ENCODE measurements at places on chromosomes 1 and 21.

DNA sequence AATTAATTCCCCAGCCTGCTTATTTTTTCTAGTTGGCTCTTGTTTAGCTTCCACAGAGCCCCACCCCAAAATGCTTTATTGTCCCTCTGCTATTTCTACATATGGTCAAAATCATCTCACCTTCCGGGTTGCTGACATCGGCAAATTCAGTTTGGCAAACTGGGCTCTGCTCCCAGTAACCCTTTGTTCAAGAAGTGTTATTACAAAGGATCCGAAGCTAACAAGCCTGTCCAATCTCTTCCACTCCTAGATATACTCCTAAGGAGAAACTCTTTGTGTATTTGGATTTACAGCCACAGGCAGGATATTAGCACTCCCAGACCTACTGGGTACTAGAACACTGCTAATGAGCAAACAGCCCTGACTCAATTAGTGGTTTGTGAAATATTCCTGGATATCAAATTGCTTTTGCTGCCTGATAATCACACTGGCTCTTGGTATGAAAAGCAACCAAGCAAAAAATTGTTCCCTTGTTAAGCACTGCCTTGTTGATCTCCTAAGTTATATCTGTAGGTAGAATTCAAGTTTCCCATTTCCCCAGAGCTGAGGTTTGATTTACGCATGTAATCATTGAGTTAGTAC, 4.0 kb downstream of the JUN start:
- no peak for DNase-seq

DNA sequence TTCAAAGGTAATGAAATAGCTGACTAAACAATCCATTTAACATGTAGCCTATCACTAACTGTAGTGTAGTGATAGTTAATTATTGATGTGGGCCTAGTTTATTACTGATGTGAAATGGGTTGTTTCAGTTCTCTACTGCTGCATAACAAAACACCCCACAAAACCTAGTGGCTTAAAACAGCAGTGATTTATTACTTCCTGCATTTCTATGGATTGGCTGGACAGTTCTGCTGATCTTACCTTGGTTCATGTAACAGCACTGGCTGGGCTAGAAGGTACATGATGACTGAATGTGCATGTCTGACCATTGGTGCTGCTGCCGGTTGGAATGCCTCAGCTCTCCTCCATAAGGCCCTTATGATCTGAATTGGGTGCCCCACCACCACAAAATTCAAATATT, 5.4 kb upstream of the ABL2 start:
- DNase-seq: no peak

GRCh38 chr1:216119600-216119999, 303.6 kb downstream of the USH2A start:
- peak; percentile 6 for DNase-seq

DNA sequence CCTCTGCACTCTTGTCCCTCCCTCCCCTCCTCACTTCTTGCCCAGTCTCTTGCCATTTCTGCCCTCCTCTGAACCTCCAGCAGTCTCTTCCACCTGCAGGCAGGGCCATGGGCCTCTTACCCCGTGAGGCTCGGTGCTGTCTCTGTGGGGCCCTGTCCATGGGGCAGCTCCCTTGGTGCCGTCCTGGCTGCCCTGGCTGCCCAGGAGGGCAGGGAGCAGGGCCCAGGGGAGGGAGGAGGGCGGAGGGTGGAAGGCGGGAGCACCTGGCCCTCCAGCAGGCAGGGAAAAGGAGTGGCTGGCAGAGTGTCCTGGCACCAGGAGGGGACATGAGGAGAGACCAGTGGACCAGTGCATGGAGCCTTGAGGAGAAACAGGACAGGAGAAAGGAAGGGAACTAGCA, at the start of gene RORC:
TSS of gene RORC (minus strand) at position 198 of the 400 bp plus-strand sequence. CDS start at position 160, 38 bp downstream.
- no peak for DNase-seq

DNA sequence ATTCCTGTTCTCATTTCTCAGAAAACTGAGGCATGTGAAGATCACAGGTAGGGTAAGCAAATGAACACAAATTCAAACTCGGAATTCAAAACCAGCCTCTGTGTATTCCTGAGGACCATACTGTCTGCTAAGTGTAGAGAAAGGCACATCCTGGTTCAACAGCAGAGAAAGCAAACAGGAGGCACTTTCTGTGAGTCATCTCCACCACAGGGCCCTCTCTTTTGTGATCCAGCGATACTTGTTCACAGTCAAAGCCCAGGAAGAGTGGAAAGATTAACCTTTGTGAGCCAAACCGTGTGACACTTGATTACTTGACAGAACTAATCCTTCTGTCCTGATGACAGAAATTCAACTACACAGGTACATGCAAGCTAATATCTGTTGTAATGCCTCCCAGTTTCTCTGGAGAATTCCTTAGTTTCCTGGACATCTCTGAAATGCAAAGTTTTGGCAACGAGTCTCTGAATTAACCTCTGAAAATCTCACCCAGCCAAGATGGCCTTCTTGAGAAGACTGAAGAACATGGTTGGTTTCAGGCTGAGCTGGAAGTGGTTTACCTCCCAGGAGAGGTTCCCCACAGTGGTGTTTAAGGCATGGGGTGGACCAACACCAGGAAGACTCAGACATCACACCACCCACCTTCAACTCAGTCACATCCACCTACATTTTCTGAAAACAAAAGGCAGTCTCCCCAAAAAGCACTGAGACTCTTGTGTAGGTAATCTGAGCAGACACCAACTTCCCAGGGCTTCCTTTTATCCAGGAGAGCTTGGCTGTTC, 98.2 kb upstream of the ERG start:
- DNase-seq: no peak

DNA sequence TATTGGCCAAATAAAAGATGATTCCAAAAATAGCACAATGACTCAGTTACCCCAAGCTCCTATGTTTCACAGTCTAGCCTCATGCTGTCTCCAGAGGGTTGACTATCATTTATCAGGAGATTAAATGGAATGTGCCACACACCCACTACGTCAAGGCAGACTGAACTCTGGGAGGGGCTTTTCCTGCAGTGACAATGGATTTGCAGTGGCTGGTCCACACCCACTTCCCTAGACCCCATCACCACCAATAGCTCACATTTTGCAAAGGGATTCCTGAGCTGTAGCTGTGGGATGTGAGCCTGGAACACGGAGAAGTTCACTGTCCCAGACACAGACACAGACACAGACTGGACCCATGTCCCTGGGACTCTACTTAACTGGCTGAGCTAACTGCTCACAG, 77.1 kb downstream of the HLCS start:
- no peak for DNase-seq

DNA sequence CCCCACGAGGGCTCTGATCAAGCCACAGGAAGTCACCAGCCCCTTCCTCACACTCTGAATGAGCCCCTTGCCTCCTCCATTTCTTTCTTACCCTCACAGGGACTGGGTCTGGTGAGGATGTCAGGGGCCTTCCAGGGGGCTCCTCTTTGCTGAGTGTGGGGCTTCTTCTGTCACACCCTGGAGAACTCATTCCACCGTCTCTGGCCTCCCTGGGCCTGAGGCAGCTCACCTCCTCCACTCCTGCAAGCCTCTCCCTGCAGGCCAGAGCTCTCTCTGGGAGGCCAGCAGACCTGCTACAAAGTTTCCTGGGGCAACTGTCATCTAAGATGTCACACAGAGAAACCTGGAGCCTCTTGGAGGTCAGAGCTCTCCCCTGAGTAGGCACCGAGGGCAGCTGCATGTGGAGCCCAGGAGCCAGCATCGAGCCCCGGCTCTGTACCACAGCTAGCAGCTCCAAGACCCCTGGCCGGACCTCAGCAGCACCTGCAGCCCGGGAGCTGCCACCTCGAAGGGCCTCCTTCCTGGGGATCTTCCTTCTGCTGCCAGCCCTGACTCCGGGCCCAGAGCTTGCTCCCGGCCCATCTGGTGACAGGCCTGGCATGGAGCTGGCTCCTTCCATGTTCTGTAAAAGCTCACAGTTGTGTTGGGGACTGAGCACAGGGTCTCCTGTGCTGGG, 1.1 kb downstream of the SPOCD1 start:
- no peak for DNase-seq

DNA sequence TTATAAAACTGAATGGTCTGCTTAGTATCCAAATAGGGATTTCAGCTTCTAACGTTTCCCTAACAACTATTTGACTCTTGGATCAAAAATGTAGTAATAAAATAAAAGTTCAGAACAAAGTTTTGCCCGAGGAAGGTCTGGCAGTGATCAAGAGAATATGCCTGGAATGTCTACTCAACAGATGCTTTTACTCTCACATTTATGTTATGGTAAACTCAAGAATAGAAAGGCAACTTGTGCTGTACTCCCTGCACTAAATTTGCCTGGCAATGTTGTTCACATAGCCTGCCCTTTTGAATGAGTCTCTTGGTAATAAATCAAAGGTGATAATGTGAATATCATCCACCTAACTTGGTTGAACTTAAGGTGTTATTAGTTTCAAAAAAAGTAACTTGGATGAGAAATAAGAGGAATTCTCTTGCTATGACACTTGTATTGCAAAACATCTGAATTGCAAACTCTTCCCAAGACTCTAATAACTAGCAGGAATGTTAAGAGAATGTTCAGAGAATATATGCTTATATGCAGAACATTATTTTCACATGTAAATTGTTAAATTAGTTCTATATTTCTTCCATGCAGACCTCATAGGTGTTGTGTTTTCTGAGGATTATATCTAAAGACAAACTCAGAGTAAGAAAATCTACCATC, 215.8 kb downstream of the COL24A1 start:
- no peak for DNase-seq

DNA sequence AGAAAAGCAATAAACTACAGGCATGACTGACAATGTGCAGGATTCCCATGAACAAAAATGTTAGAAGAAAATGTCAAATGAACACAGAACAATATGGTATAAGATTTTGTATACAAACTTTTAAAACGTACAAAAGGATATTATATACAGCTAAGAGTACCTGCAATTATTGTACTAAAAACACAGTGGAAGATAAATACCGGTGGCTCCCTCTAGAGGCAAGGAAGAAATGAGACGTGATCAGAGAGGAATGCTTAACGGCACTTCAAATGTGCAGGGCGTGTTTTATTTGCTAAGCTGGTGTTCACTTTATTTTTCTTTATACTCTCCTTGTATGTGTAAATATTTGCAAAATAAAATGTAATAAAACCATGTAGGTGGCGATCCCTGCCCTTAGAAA, 191.8 kb upstream of the SAMSN1 start:
- DNase-seq: peak; percentile 79

DNA sequence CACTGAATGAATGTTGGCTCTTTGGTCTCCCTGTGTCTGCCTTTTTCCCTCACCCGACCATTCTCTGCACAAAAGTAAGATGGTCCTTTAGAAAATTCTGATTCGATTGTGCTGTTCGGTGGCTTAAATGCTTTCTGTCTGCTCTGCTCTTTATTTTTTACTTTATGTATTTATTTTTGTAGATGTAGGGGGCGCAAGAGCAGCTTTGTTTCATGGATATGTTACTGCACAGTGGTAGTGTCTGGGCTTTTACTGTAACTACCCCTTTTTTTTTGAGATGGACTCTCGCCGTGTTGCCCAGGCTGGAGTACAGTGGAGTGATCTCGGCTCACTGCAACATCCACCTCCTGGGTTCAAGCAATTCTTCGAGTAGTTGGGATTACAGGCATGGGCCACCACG, 15.7 kb downstream of the NLRP3 start:
- no peak for DNase-seq

DNA sequence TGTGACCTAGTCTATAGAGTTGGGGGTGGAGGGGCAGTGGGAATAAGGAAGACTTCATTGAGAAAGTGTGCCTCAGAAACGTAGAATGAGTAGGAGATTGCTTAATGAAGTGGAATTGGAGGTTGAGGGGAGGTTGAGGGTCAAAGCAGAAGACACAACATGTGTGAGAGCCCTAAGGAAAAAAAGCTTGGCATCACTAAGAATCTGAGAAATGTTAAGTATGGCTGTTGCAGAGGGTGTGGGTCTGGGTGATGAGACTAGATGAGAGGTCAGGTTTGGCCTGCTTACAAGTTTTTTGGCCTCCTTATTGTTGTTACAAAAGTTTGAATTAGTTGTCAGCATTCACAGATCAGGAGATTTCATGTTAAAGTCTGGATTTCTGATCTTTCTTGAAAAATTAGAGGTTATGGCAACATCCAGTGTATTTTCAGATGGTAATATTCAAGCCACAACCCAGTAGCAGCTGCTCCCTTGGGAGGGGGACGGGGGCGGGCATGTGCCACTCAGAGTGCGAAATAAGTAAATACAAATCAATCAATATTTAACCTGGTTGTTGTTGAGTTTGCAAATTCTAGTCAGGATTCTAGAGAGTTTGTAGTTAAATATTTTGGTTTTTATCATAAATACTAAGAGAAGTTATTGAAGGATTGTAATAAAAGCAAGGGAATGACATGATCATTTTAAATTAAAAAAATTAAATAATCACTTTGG, 4.3 kb downstream of the MAN1A2 start:
- DNase-seq: no peak

DNA sequence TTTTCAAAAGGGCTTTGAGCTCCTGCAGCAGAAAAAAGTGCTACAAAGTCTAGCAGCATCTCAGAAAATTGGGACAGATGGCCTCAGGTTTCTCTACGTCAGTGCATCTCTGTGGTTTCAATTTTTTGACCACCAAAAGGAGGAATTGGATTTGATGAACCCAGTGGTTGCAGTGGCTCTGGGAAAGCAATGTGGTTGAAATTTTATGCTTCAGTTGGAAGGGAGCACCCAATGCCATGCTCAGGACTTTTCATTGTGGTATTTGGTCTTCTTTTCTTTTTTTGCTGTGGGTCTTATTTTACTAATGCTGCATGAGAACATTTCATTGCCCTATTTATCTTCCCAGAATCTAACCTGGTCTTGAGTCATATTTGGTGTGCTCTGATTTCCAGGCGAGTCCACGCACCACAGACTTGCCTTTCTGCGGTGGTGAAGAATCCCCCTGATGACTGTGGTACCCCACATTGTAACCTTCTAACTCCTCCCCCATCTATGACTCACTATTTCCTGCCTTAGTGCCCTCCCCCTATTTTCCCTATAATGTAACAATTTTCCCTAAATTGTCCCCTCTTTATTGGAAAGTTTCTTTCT, 56.7 kb downstream of the S1PR1 start:
- no peak for DNase-seq

GRCh38 chr1:224781800-224782199, 147.7 kb upstream of the DNAH14 start:
- DNase-seq: no peak

GRCh38 chr21:23694390-23694789, 1912.9 kb downstream of the MRPL39 start:
- DNase-seq: no peak

- no peak for DNase-seq
These were observed 38.0 kb downstream of the TMEM50B start for GRCh38 chr21:33441489-33442477.

- DNase-seq: no peak
These were observed 153.1 kb downstream of the GRIK1 start for GRCh38 chr21:29786496-29787360.

DNA sequence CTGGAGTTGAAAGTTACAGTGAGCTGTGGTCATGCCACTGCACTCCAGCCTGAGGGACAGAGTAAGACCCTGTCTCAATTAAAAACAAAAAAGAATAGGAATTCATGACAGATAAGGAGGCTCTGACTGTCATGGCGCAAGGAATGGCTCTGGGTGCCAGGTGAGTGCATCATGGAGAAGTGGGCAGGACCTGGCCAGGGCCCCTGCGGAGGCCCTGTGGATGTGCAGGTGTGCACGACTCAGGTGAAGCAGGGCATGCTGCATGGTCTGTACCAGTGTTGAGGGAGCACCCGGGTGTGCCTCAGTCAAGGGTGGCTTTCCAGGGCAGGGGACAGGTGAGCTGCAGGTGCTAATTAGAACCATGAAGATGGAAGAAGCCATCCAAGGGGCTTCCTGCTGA, 14.0 kb downstream of the SLC1A7 start:
- DNase-seq: no peak

GRCh38 chr1:216793303-216793702, 70.1 kb upstream of the ESRRG start:
- no peak for DNase-seq
